ENCODE measurements at places on chromosomes 6 and 20. TPM values are rescaled to one million over a fixed set of nuclear protein-coding genes. Genes with fewer than 3 reads are reported as not detected.

GRCh38 chr20:18456600-18456999 lies 10.2 kb downstream of the DZANK1 start:
- DNase-seq, result no peak

GRCh38 chr6:1739680-1740079 lies 130.0 kb downstream of the FOXC1 start:
- no peak for DNase-seq

GRCh38 chr6:108198761-108199498 lies 33.1 kb downstream of the NR2E1 start:
- DNase-seq, result no peak

TNNC2 gene
- not detected for total RNA-seq
